NCI-H226 (cell line): ENCODE measurements at places on chromosomes 12 and 14.

DNA sequence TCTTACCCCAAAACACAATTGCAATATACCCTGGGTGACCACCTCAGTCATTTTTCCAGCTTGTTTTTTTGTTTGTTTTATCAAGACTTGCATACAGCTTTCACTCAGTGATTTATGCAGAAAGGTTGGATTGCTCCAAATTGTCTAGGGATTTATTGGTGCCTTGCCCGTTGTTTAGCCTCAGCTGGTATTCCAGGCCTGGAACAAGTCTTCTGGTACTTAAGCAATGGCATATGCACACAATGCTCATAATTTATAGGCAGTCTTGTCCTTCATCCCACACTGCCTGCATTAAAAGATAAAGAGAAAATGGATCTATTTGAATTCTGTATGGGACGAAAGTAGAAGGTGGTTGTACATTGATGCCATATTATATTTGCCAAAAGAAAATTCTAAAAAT is 392.5 kb downstream of the ADAMTS20 start:
- no peak for DNase-seq

- no peak for DNase-seq
These were observed 158.0 kb upstream of the AMIGO2 start for GRCh38 chr12:47237751-47238211.

- no peak for DNase-seq
These were observed 986 bp upstream of the NTF3 start for GRCh38 chr12:5430641-5431603.

- no peak for DNase-seq
These were observed 61.0 kb downstream of the HECTD4 start for GRCh38 chr12:112321245-112321644.

GRCh38 chr14:38994731-38995130 is 108.3 kb downstream of the SEC23A start:
- DNase-seq: no peak

GRCh38 chr12:56410768-56411167 is 38.5 kb downstream of the TIMELESS start:
- no peak for DNase-seq

DNA sequence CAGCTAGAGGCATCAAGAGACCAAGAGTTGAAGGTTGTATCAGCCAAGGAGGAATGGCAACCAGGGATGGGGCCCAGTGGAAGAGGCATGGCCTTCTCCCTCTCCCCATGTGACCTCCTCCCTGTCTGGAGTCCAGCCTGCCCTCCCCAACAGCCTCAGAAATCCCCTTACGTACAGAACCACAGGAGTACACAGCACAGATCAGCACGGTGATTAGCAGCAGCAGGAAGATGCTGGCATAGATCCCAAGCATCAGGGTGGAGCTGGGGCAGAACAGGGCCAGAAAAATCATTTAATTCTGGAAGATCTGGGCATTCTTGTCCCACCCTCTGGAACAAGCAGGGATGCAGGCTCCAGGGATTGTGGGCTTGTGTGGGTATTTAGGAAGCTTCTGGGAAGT is 14.4 kb downstream of the ADCY6 start:
- DNase-seq: no peak

GRCh38 chr14:102751088-102751487 is 26.2 kb upstream of the TRAF3 start:
- no peak for DNase-seq

DNA sequence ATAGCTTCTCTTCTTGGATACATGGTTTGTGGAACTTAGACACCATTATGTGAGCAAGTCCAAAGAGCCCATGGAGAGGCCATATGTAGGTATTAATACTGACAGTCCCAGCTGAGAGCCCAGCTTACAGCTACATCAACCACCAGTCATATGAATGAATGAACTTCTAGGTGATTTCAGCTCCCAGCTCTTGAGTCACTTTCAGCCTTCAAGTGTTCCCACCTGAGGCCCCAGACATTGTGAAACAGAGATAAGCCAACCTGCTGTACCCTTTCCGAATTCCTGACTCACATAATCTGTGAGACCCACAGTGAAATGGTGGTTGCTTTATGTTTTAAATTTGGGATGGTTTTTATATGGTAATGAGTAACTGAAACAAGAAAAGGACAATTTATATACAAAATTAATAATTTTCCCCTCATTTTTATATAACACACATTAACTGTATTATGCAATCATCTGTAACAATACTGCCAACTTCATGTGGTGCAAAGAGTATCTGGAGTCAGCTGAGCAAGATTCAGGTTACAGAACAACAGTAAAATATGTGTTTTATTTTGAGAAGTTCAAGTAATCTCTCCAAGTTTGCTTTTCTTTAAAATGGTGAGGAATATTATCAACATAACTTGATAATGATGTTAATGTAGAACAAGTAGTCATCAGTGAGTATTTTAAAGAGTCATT is 27.7 kb upstream of the FBXO33 start:
- no peak for DNase-seq

- DNase-seq: no peak
These were observed 1088.3 kb upstream of the SEL1L start for GRCh38 chr14:82621881-82622450.

DNA sequence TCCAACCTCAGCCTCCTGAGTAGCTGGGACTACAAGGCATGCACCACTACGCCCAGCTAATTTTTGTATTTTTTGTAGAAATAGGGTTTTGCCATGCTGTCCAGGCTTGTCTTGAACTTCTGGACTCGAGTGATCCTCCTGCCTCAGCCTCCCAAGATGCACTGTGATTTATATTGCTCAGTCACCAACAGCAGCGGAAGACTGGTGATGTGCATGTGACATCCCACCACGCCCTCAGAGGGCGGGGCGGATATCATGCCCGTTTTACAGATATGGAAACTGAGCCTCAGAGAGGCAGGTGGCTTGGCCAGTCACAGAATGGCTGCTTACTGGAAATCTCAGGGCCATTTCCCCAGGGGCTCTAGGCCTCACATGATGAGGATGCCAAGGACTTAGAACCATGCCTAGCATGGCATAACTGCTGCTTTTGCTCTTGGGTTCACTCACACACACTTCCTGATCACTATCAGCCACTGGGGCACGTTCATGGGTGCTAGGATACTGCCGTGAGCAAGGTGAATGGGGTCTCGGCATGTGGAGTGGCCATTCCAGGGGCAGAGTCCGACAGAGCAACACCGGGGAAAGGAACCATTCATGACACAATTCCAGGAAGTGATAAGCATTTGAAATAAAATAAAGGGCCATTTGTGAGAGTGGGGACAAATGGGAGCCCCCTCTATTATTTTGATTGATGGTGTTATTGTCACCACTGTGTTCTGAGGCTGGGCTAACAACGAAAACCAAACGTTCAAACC is 31.9 kb downstream of the RBM19 start:
- DNase-seq: no peak

DNA sequence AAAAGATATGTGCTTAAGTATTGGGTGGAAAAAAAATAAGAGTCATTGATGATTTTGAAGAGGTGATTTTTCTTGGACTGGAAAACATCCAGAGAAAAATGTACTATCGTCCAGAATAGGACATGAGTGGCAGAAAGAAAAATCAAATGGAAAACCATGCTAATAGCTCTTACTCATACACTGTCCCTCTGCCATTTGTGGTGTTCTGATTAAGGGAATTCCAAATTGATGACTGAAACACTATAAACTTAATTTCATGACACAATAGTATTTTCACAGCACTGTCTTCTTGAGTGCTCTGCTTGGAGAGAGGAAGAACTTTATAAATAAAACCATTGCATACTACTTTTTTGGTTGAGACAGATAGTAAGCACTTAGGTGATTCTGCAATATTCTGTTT is 72.4 kb downstream of the USP15 start:
- DNase-seq: no peak

GRCh38 chr14:100142073-100143040 is 17.1 kb downstream of the DEGS2 start:
- DNase-seq: peak; percentile 50

GRCh38 chr14:31286456-31287293 is 79.1 kb upstream of the HECTD1 start:
- DNase-seq: no peak

DNA sequence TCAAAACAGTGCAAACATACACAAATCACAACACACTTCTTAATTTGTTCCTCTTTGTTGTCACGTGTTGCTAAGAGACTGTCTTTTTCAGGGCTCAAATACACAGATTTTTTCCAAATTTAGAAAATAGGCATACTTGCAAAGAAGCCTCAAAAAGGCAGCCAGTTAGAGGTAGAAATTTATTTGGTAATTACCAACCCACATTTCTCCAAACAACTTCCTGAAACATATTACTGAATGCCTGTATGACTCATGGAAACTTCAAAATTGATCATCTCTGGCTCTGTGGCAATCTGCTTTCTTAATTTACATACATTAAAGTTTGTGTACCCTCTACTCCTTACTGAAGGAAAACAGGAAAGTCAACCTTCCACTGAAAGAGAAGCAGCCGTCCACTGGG is 36.4 kb downstream of the PPM1H start:
- DNase-seq: no peak

- DNase-seq: no peak
These were observed 18.0 kb downstream of the TMEM63C start for GRCh38 chr14:77199590-77199989.

DNA sequence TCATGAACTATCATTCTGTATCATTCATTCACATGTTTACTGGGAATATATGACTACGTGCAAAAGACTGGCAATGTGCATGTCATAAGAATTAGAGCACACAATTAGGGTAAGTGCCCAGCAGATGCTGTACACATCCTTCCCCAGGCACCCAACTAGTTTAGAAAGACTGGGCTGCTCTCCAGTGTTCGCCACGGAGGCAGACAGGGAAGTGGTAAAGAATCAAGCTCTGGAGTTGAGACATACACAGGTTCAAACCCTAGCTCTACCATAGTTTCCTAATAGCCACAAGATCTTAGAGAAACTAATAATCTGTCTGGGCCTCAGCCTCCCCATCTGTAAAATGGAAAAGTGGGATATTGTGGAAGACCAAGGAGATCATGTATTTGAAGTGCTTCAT is 6.8 kb downstream of the TMCC3 start:
- no peak for DNase-seq

DNA sequence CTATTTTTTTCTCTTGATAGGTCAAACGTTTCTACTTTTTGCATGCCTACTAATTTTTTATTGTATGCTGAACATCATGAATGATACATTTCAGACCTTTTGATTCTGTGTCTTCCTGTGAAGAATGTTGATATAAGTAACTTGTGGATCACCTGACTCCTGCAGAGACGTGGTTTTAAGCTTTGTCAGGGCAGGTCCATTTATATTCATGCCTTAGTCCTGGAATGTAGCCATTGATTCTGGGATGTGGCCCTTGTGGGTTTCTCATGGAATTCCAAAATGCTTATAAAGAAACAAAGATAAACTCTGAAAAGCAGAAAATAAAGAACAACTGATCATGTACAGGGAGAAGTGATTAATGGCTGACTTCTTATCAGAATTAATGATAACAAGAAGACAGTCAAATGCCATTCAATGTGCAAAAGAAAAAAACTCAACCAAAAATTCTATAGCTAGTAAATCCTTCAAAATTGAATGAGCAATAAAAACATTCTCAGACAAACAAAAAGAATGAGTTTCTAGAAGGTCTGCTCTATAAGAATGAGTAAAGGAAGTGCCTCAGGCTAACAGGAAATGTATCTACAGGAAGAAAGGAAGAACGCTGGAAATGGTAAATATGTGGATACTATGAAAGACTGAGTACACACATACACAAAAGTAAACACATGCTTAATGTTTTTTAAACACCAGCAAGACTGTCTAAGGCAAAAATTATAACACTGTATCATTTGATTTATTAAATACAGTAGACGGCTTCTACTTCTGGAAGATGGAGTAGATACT is 284.8 kb upstream of the DIO3 start:
- peak; percentile 37 for DNase-seq

DNA sequence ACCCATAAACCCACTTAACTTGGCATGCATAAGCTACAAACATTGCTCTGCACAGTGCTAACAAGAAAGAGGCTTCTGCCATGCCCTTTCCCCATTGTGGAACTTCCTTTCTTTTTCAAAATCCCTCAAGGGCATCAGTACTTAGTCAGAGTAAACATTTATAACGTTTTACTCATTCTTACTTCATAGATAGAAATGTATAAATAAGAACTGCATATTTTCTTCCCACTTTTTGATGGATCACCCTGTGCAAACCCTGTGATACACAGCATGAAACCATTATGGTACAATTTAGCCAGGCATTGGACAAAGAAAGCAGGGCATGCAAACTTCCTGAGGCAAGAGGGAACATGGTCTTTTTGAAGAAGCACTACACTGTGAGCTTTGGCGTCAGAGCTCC is 113.8 kb upstream of the FOXG1 start:
- no peak for DNase-seq

DNA sequence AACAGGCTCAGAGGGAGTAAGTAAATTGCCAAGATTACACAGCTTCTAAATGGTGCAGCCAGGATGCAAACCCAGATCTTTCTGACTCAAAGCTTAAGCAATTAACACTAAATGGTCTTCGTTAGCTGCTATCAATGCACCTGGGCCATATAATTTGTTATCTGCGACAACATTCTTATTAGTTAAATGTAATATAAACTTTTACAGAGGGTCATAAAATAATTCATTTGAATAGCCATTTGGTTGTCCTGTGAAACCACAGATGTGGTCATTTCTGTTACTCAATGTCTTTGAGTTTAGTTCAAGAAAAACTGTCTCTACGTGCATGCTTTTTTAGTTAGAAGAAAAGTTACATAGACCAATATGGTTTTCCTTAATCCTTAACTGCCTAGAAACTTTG is 22.1 kb upstream of the NAP1L1 start:
- DNase-seq: no peak

DNA sequence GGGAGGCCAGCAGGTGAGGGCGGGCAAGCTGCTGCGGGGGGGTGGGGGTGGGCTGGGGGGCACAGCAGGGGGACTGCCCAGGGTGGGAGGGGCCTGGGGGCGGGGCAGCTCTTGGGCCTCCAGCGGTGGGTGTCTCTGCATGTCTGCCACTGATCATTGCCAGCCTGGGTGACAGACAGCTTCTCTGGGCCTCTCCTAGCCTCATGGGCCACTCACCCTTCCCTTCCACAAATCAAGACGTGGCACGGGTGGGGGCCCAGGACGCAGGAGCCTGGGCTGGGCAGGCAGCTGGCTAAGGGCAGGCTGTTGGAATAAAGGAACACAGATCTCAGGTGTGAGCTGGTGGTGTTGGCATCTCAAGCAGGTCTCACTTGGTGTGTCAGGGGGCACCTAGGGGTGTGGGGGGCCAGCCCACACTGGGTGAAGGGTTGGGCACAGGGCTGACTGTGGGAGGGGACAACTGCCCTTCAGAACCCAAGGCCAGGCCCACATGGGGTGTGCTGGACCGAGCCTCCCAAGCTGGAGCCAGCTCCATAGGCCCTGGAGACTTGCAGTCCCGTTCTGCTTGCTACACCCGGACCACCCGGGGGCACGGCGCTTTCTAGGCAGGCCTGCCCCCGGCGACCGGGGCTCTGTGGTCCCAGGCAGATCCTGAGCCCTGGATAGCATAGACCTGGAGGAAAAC is 3.0 kb downstream of the TEDC1 start:
- DNase-seq: no peak

- DNase-seq: no peak
These were observed 63.1 kb upstream of the STK38L start for GRCh38 chr12:27180906-27181505.

- no peak for DNase-seq
These were observed 757 bp downstream of the ZC3H10 start for GRCh38 chr12:56118688-56119357.

- no peak for DNase-seq
These were observed 5.4 kb downstream of the PGF start for GRCh38 chr14:74949859-74950573.
